Effector memory CD8-positive, alpha-beta T cell (primary cell): ENCODE measurements at places on chromosomes 12 and 14.
A peak's percentile ranks its signal among the peaks of the same experiment; 100 is the strongest.

- peak overlapping the region; percentile 99 for H3K4me3 ChIP-seq
- no peaks in the 10 kb centered on the region for H3K27me3 ChIP-seq
- H3K27ac ChIP-seq, result peak overlapping the region; percentile 95
These were observed 824 bp downstream of the DDX55 start for GRCh38 chr12:123602651-123603195.

GRCh38 chr12:56221232-56221756 lies 428 bp downstream of the RNF41 start:
- H3K27ac ChIP-seq, result peak overlapping the region; percentile 100
- H3K4me3 ChIP-seq, result peak overlapping the region; percentile 99
- no peak for DNase-seq
- no peaks in the 10 kb centered on the region for H3K27me3 ChIP-seq
- peaks cover 53% of the 10 kb centered on the region for H3K4me1 ChIP-seq

DNA sequence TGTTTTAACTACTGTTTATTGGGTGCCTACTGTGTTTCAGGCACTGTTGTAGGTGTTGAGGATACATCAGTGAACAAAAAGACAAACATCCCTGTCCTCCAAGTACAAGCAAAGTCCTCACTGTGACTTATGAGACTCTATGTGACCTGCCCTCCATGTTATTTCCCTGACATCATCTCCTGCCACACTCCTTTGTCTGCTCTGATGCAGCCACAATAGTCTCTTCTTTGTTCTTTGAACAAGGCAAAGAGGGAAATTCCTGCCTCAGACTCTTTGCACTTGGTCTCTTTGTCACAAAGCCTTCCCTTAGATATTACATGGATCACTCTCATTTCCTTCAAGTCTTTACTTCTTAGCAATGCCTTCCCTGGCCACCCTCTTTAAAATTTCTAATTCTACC lies 240.1 kb upstream of the SRRM4 start:
- H3K4me3 ChIP-seq, result no peak overlapping the region
- H3K27ac ChIP-seq, result no peak overlapping the region
- H3K36me3 ChIP-seq, result peaks cover 7% of the 10 kb centered on the region
- DNase-seq, result no peak
- peaks cover 4% of the 10 kb centered on the region for H3K27me3 ChIP-seq

DNA sequence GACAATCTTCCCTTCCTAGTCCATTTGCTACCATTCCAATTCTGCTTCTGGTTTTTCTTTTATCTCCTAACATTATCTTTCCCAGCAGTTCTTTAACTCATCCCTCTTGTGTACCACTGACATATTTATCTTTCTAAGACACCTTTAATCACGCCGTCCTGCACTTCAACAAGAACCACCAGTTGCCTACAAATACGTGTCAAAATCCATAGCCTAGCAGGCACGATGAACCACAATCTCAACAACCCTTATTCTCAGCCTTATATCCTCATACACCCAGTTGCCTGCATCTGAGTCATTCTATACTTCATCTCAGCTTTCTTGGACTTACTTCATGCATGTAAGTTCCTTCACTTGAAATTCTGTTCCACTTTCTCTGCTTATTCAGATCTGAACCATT lies 16.4 kb upstream of the ST8SIA1 start:
- H3K27ac ChIP-seq, result no peak overlapping the region
- DNase-seq, result no peak
- H3K4me1 ChIP-seq, result no peaks in the 10 kb centered on the region
- no peaks in the 10 kb centered on the region for H3K36me3 ChIP-seq
- H3K4me3 ChIP-seq, result no peak overlapping the region

DNA sequence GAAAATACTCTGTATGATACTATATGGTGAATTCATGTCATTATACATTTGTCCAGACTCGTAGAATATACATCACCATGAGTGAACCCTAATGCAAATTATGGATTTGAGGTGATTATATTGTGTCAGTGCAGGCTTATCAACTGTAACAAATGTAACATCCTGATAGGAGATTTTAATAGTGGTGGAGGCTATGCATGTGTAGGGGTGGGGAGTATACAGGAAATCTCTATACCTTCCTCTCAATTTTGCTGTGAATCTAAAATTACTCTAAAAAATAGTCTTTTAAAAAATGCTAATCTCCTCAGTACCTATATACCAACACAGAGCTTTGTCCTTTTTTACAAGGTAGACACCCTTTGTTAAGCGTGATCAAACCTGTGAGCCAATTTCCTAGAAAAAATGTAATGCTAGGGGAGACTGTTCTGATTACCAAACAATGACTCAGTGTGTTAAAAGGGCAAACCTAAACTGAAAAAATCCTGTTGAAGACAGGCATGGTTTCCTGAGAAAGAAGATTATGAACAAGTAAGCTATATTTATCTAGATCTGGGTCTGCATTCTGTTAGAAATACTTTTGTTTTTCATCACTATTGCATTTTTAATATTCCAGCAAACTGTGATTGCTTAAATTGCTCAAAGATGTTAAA lies 170.9 kb downstream of the DUSP6 start:
- H3K4me1 ChIP-seq, result peaks cover 4% of the 10 kb centered on the region
- H3K36me3 ChIP-seq, result no peaks in the 10 kb centered on the region
- DNase-seq, result no peak
- peaks cover 17% of the 10 kb centered on the region for H3K27me3 ChIP-seq
- no peak overlapping the region for H3K27ac ChIP-seq

- H3K36me3 ChIP-seq, result no peaks in the 10 kb centered on the region
- peaks cover 23% of the 10 kb centered on the region for H3K4me1 ChIP-seq
- DNase-seq, result peak; percentile 7
- no peak overlapping the region for H3K4me3 ChIP-seq
- H3K27ac ChIP-seq, result peak overlapping the region; percentile 84
- peaks cover 6% of the 10 kb centered on the region for H3K27me3 ChIP-seq
These were observed 150.9 kb upstream of the GRIP1 start for GRCh38 chr12:66829660-66830325.

DNA sequence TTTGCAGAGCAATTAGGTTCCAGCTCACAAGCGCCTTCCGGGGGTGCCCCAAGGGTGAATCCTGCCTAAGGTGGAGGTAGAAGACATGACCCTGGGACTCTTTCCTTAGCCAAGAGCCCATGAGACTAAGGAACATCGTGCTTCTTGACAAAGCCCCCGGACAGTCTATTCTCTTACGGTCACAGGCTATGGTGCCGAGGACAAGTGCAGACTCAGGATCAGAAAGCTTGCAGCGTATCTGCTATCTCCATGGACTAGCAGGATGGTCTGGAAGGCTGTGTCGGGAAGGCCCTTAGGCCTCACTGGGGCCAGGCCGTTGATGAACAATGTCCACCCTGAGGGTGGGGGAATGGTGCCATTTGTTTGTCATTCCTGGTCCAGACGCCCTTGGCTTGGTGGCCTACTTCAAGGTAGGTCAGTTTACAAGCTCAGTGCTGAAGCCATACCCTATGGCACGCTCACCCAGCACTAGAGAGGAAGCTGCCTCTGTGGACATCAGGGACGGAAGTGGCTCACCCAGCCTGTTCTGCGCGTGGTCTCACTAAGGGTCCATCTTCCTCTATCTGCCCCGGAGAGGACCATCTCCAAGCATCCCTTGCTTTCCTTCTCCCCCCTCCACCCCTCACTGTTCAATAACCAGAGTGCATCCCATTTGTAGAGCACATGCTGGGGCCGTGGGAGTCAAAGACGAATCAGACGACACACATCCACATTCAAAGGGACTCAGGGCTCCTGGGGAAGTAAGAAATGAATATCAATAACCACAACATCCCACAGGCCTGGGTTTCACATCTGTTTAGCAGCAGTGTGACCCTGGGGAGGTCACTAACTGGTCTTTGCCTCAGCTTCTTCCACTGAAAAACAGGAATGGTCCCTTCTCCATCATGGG lies 45.0 kb upstream of the IQSEC3 start:
- no peak for DNase-seq
- peaks cover 13% of the 10 kb centered on the region for H3K4me1 ChIP-seq
- no peak overlapping the region for H3K4me3 ChIP-seq

- no peaks in the 10 kb centered on the region for H3K36me3 ChIP-seq
- H3K27me3 ChIP-seq, result no peaks in the 10 kb centered on the region
- no peak for DNase-seq
- no peak overlapping the region for H3K27ac ChIP-seq
- no peaks in the 10 kb centered on the region for H3K4me1 ChIP-seq
- H3K4me3 ChIP-seq, result no peak overlapping the region
These were observed 463.3 kb upstream of the FOXG1 start for GRCh38 chr14:28303248-28303647.

DNA sequence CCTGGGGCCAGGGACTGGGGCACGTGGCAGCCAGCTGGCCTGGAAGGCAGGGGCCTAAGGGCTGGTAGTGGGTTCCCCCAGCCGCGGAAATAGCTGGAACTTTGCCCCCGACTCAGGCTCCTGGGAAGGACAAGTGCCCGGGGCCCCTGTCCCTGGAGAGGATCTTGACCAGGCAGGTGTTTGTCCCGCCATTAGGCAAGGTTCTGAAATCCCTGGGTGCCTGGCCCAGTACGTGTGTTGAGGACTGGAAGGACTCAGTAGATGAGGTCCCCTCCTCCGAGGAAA lies 94.2 kb downstream of the B4GALNT3 start:
- H3K4me1 ChIP-seq, result peaks cover 24% of the 10 kb centered on the region
- peaks cover 3% of the 10 kb centered on the region for H3K36me3 ChIP-seq
- H3K4me3 ChIP-seq, result peak overlapping the region; percentile 30
- H3K27me3 ChIP-seq, result no peaks in the 10 kb centered on the region
- peak overlapping the region; percentile 24 for H3K27ac ChIP-seq
- no peak for DNase-seq

- H3K36me3 ChIP-seq, result no peaks in the 10 kb centered on the region
- DNase-seq, result no peak
- H3K4me3 ChIP-seq, result no peak overlapping the region
- peaks cover 7% of the 10 kb centered on the region for H3K27me3 ChIP-seq
- H3K27ac ChIP-seq, result no peak overlapping the region
- H3K4me1 ChIP-seq, result peaks cover 6% of the 10 kb centered on the region
These were observed 153.8 kb upstream of the DDHD1 start for GRCh38 chr14:53306911-53307310.

- DNase-seq, result no peak
- H3K4me1 ChIP-seq, result no peaks in the 10 kb centered on the region
- H3K36me3 ChIP-seq, result no peaks in the 10 kb centered on the region
- H3K4me3 ChIP-seq, result no peak overlapping the region
- H3K27ac ChIP-seq, result no peak overlapping the region
- H3K27me3 ChIP-seq, result no peaks in the 10 kb centered on the region
These were observed 62.6 kb upstream of the KIF21A start for GRCh38 chr12:39505554-39505953.

GRCh38 chr12:62930546-62931425 lies 4.2 kb downstream of the PPM1H start:
- H3K4me3 ChIP-seq, result no peak overlapping the region
- no peak overlapping the region for H3K27ac ChIP-seq
- H3K36me3 ChIP-seq, result no peaks in the 10 kb centered on the region
- peaks cover 13% of the 10 kb centered on the region for H3K4me1 ChIP-seq

GRCh38 chr12:50174971-50175715 lies 8.0 kb upstream of the CERS5 start:
- peaks cover 26% of the 10 kb centered on the region for H3K36me3 ChIP-seq
- H3K27me3 ChIP-seq, result no peaks in the 10 kb centered on the region
- peak; percentile 42 for DNase-seq
- H3K4me1 ChIP-seq, result no peaks in the 10 kb centered on the region
- no peak overlapping the region for H3K27ac ChIP-seq
- no peak overlapping the region for H3K4me3 ChIP-seq

DNA sequence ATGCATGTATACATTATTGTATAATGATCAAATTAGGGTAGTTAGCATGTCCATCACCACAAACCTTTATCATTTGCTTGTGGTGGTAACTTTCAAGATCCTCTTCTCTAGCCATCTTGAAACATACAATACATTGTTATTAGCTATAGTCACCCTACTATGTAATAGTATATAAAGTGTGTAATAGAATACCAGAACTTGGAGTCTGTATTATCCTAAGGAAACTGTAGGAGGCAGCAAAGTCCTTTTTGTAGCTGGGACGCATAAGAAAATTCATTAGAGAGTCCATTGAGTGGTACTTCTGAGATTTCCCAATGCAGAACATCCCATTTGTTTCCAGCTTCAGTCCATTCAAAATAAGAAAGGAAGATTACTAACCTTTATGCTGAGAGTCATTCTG lies 325.9 kb upstream of the LRFN5 start:
- no peak overlapping the region for H3K4me3 ChIP-seq
- no peaks in the 10 kb centered on the region for H3K27me3 ChIP-seq
- no peaks in the 10 kb centered on the region for H3K36me3 ChIP-seq

DNA sequence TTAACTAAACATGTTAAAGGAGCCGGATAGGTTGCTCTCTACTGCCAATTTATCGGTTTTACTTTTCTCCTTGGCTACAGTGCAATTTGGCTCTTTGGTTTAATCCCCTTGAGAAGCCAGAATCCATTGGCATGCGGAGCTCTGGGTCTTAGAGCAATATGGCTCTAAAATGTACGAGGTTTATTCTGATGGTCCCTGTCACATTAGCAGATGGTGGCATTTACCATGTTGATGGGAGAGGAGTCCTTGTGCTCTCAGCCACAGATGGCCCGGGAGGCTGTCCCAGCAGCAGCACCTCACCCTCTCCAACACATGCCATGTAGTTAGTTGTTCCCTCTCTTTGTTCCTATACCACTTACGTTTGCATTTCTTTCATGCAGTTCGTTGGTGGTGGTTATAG lies 179.7 kb downstream of the RGS6 start:
- H3K36me3 ChIP-seq, result no peaks in the 10 kb centered on the region
- peaks cover 43% of the 10 kb centered on the region for H3K27me3 ChIP-seq
- H3K27ac ChIP-seq, result no peak overlapping the region
- no peak overlapping the region for H3K4me3 ChIP-seq

DNA sequence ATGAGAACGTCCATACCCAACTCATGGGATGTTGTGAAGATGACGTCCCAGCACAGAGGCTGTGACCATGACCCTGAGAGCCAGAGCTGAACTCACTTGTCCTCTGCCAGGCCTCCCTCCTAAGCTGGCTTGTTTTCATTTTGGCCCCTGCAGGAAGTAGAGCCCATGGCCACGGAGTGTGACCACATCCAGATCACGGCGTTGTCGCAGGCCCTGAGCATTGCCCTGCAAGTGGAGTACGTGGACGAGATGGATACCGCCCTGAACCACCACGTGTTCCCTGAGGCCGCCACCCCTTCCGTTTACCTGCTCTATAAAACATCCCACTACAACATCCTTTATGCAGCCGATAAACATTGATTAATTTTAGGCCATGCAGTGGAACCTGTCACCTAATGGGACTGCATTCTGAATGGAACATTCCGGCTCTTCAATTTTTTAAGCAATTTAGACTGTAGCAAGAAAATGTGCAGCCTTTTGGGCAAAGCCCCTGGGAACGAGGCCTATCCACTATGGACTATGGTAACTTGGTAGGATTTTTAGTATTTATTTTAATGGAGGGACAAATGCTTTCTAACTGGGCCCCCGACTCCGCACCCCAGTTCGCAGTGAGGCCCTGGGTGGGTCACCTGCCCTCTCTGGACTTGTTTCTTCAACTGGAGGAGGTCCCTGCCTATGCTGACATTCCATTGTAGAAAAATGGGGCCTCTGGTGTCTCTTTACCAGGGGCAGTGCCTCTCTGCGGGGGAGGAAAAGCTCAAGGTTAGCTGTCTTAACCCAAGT lies 19.6 kb downstream of the OTUB2 start:
- H3K4me1 ChIP-seq, result peaks cover 2% of the 10 kb centered on the region
- H3K27me3 ChIP-seq, result no peaks in the 10 kb centered on the region
- H3K27ac ChIP-seq, result peak overlapping the region; percentile 49
- peak overlapping the region; percentile 15 for H3K4me3 ChIP-seq
- no peak for DNase-seq
- H3K36me3 ChIP-seq, result peaks cover 96% of the 10 kb centered on the region
